B cell (primary cell): ENCODE measurements at places on chromosomes 3 and 15. TPM values are rescaled to one million over a fixed set of nuclear protein-coding genes. Genes with fewer than 3 reads are reported as not detected.
A peak's percentile ranks its signal among the peaks of the same experiment; 100 is the strongest.

Gene SPINT1
- total RNA-seq: 14.4 and 18.2 TPM in 2 replicates

Gene C3orf49
- not detected in 2 replicates for total RNA-seq

Gene COL6A5
- not detected in 2 replicates for total RNA-seq

Gene SCAANT1
- 1.7 TPM in 1 of 2 replicates, not detected in the other for total RNA-seq

Gene ACSBG1
- 0.07 TPM in 1 of 2 replicates, not detected in the other for total RNA-seq

Gene EFCC1
- total RNA-seq: not detected in 2 replicates

Gene GOLGA8B
- 75.5 and 77.1 TPM in 2 replicates for total RNA-seq

Gene OR5K1
- total RNA-seq: not detected in 2 replicates

Gene RGMA
- not detected in 2 replicates for total RNA-seq

DNA sequence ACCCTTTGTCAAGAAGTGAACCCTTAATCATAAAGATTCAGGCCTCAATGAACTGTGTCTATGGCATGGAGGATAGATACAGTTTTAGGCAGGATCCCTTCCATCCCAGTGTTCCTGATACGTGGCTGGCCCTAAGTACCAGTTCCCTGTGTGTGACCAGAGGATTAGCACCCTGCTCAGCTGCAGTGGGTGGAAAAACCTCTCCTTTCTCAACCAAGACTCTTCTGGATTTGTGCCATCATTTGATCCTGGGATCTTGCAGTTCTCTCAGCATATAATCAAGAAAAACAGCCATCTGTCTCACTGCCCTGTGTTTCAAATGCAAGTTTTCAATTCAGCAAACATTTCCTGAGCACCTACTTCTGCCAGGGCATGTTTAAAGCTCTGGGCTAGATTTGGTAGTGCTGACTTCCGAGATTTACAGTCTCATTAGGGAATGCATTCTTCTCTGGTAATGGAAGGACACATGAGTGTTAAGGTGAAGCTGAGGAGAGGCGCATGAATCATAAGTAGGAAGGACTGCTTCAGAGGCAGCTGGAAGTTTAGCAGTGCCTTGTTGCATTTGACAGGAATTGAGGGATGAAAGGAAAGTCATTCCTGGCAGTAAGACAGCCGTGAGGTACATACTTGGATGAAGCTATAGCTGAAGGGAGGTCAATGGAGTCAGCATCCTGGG, 388.3 kb downstream of the MFSD1 start:
- no peak overlapping the region for H3K27ac ChIP-seq
- DNase-seq: no peak
- no peak overlapping the region for H3K4me3 ChIP-seq
- H3K4me1 ChIP-seq: peaks cover 26% of the 10 kb centered on the region
- peaks cover 3% of the 10 kb centered on the region for H3K27me3 ChIP-seq
- no peaks in the 10 kb centered on the region for H3K36me3 ChIP-seq

DNA sequence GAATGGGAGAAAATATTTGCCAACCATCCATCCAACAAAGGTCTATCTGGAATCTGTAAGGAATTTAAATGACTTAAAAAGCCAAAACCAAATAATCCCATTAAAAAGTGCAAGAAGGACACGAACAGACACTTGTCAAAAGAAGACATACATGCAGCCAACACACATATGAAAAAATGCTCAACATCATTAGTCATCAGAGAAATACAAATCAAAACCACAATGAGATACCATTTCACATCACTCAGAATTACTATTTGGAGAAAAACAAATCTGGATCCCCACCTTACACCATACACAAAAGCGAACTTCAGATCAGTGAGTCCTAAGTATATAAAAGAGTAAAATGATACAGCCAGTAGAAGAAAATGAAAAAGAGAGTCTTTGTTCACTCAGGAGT, 58.6 kb upstream of the MNS1 start:
- H3K4me1 ChIP-seq: no peaks in the 10 kb centered on the region
- no peak overlapping the region for H3K27ac ChIP-seq
- no peaks in the 10 kb centered on the region for H3K27me3 ChIP-seq
- H3K36me3 ChIP-seq: no peaks in the 10 kb centered on the region

GRCh38 chr3:68004091-68004490, 349.7 kb upstream of the SUCLG2 start:
- no peaks in the 10 kb centered on the region for H3K36me3 ChIP-seq
- no peak overlapping the region for H3K4me3 ChIP-seq
- no peak for DNase-seq
- no peaks in the 10 kb centered on the region for H3K4me1 ChIP-seq
- H3K27ac ChIP-seq: no peak overlapping the region
- H3K27me3 ChIP-seq: no peaks in the 10 kb centered on the region

- H3K36me3 ChIP-seq: no peaks in the 10 kb centered on the region
- H3K27me3 ChIP-seq: no peaks in the 10 kb centered on the region
- no peak for DNase-seq
- H3K4me3 ChIP-seq: no peak overlapping the region
- H3K27ac ChIP-seq: no peak overlapping the region
These were observed 75.7 kb upstream of the GBE1 start for GRCh38 chr3:81837071-81837593.

GRCh38 chr15:72050700-72051099, 67.2 kb downstream of the MYO9A start:
- no peaks in the 10 kb centered on the region for H3K27me3 ChIP-seq
- H3K27ac ChIP-seq: no peak overlapping the region
- DNase-seq: no peak
- H3K36me3 ChIP-seq: peaks cover 6% of the 10 kb centered on the region

- H3K4me1 ChIP-seq: peaks cover 14% of the 10 kb centered on the region
- peaks cover 28% of the 10 kb centered on the region for H3K27me3 ChIP-seq
- H3K4me3 ChIP-seq: peak overlapping the region; percentile 62
- H3K36me3 ChIP-seq: no peaks in the 10 kb centered on the region
- no peak overlapping the region for H3K27ac ChIP-seq
These were observed 811 bp downstream of the C3orf52 start for GRCh38 chr3:112086875-112087524.

- H3K36me3 ChIP-seq: no peaks in the 10 kb centered on the region
- no peaks in the 10 kb centered on the region for H3K27me3 ChIP-seq
- H3K4me3 ChIP-seq: no peak overlapping the region
These were observed 11.3 kb downstream of the PPARG start for GRCh38 chr3:12300137-12300536.

GRCh38 chr3:114376516-114377185, 82.8 kb downstream of the TIGIT start:
- H3K4me1 ChIP-seq: no peaks in the 10 kb centered on the region
- no peak overlapping the region for H3K27ac ChIP-seq
- H3K4me3 ChIP-seq: no peak overlapping the region
- H3K27me3 ChIP-seq: no peaks in the 10 kb centered on the region
- DNase-seq: no peak

- H3K4me3 ChIP-seq: no peak overlapping the region
- peaks cover 11% of the 10 kb centered on the region for H3K4me1 ChIP-seq
- H3K27ac ChIP-seq: peak overlapping the region; percentile 17
- no peaks in the 10 kb centered on the region for H3K36me3 ChIP-seq
- H3K27me3 ChIP-seq: no peaks in the 10 kb centered on the region
- peak; percentile 34 for DNase-seq
These were observed 126.5 kb downstream of the DGKG start for GRCh38 chr3:186235554-186235953.

GRCh38 chr3:133926736-133927539, 31.3 kb upstream of the RAB6B start:
- peak; percentile 19 for DNase-seq
- no peaks in the 10 kb centered on the region for H3K36me3 ChIP-seq
- H3K27ac ChIP-seq: no peak overlapping the region
- H3K4me1 ChIP-seq: peaks cover 14% of the 10 kb centered on the region
- H3K27me3 ChIP-seq: no peaks in the 10 kb centered on the region

- no peak overlapping the region for H3K27ac ChIP-seq
- no peak overlapping the region for H3K4me3 ChIP-seq
- DNase-seq: no peak
- H3K4me1 ChIP-seq: peaks cover 48% of the 10 kb centered on the region
- H3K27me3 ChIP-seq: no peaks in the 10 kb centered on the region
These were observed 49.3 kb downstream of the CMTM6 start for GRCh38 chr3:32453346-32453745.

GRCh38 chr15:45689616-45690015, 54.8 kb downstream of the SQOR start:
- no peaks in the 10 kb centered on the region for H3K27me3 ChIP-seq
- no peaks in the 10 kb centered on the region for H3K4me1 ChIP-seq
- no peak overlapping the region for H3K4me3 ChIP-seq
- no peak for DNase-seq

- H3K4me3 ChIP-seq: no peak overlapping the region
- H3K27me3 ChIP-seq: no peaks in the 10 kb centered on the region
- no peak overlapping the region for H3K27ac ChIP-seq
- H3K4me1 ChIP-seq: no peaks in the 10 kb centered on the region
- DNase-seq: no peak
These were observed 173.5 kb downstream of the ZIC1 start for GRCh38 chr3:147582642-147583041.

- no peak overlapping the region for H3K27ac ChIP-seq
- no peaks in the 10 kb centered on the region for H3K27me3 ChIP-seq
- no peaks in the 10 kb centered on the region for H3K36me3 ChIP-seq
- H3K4me3 ChIP-seq: no peak overlapping the region
These were observed 318.6 kb upstream of the LRRFIP2 start for GRCh38 chr3:37492977-37493471.
